ENCODE measurements at places on chromosomes 6 and 20. TPM values are rescaled to one million over a fixed set of nuclear protein-coding genes. Genes with fewer than 3 reads are reported as not detected.

- no peak for DNase-seq
Measured at GRCh38 chr20:41228858-41229257, 88.7 kb downstream of the ZHX3 start.

- DNase-seq: no peak
Measured at GRCh38 chr20:8309634-8310033, 177.6 kb downstream of the PLCB1 start.

DNA sequence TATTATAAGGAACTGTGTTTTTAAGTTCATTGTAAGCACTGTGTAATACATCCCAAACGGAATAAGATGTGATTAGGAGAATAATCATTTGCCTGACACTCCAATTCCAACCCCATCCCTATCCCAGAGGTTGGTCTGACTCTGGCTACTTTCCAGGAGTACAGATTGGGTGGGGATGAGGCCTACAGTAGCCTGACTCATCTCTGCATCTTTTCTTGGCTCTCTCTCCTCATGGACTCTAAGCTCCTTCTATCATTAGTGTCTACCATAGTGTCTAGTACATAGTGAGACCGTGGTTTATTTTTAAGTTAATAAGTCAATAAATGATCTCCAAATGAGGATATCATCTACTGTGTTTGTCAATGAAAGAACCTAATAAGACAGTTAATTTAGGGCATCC, 92.2 kb upstream of the CNKSR3 start:
- no peak for DNase-seq

DNA sequence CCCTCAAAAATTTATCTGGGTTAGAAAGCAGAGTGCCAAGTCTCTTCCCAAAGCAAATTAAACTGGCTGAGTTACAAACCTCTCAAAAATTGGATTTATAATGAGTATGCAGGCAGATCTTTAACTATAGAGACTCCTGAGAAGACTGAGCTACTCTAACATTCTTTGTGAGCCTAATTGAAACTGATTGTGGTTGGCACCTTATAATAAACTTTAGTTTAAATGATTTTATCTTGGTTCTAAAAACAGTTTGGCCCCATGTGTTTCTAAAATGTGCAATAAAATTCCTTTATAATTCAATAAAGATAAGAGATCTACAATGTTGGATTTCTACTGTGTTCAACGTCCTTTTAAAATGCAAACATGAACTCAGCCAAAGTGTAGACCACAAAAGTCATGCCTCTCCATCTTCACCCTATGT, 480.2 kb upstream of the RNF217 start:
- no peak for DNase-seq

The SEL1L2 gene
- total RNA-seq: not detected

The UFL1 gene
- 22.0 TPM for total RNA-seq

The SMOC2 gene
- total RNA-seq: 100 TPM
